Stimulated activated CD8-positive, alpha-beta memory T cell treated with anti-CD3 and anti-CD28 coated beads, Interleukin-4, amount 100 ng/mL, for 1 hour (primary cell): ENCODE measurements at places on chromosomes 4 and X.

DNA sequence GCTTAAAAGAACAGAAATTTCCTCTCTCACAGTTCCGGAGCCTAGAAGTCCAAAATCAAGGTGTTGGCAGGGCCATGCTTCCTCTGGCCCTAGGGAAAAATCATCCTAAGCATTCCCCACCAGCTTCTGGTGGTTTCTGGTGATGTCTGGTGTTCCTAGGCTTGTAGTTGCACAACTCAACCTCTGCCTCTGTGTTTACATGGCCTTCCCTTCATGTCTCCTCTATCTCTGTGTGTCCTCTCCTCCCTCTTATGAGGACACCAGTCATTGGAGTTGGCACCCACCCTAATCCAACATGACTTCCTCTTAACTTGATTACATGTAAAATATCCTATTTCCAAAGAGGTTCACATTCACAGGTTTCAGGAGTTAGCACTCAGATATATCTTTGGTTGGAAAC lies 15.4 kb downstream of the LRP2BP start:
- no peak for DNase-seq

DNA sequence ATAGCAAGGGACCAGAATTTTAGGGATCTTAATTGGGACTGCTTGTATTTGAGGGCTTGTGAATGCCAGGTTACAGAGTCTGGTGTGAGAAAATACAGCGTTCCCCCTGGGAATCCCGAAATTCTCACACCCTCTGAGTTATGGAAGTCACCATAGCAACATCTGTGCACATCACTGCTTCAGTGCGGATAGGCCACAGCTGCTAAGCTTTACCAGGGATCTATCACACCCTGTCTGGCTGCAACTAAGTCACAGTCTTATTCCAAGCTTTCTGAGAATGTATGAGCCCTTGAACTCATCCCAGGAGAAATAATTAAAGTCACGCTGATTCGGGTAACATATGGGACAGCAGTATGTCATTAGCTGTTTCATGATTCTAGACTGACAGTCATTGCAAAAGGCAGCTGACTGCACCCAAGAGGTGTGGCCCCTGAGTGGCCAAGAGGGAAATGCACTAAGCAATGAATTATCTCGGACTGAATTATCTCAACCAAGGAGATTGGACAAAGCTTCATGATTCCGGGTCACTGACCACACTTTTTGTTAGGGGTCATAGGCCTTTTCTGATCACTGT lies 46.7 kb upstream of the BTC start:
- DNase-seq: no peak

- no peak for DNase-seq
Observed at GRCh38 chr4:44985152-44985551, 258.8 kb upstream of the GNPDA2 start.

GRCh38 chr4:36322921-36323354 lies 41.5 kb downstream of the DTHD1 start:
- no peak for DNase-seq

GRCh38 chr4:69714086-69714485 lies 46.3 kb downstream of the SULT1B1 start:
- no peak for DNase-seq

DNA sequence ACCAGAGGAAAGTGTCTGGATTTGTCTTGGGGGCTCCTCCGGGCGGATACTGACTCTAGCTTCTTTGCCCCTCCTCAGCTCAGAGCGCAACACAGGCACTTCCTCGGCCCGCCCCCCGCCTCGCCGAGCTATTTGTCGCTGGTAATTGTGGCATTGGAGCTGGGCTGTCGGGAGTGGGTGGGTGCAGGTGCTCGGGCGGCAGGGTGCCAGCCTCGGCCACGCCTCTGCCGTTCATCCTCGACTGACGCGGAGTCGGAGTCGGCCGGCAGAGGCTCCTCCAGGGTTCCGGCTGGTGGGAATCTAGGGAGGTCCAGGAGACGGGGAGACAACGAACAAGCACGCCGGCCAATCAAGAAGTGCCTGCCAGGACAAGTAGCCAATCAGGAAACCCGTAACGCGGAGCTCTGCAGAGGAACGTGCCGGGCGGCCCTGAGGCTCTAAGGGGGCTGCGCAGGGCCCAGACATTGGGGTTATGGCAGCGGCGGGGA lies 3.9 kb upstream of the SYN1 start:
- no peak for DNase-seq

- DNase-seq: no peak
Observed at GRCh38 chr4:7411491-7411890, 23.2 kb downstream of the PSAPL1 start.

DNA sequence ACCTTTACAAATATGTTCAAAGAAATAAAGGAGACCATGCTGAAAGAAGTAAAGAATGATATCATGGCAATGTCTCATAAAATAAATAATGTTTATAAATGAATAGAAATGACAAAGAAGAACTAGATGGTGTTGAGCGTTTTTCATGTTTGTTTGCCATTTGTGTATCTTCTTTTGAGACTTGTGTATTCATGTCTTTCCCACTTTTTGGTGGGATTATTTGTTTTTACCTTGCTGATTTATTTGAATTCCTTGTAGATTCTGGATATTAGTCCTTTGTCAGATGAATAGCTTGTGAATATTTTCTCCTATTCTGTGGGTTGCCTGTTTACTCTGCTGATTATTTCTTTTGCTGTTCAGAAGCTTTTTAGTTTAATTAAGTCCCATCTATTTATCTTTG lies 732.4 kb downstream of the FAT4 start:
- no peak for DNase-seq

DNA sequence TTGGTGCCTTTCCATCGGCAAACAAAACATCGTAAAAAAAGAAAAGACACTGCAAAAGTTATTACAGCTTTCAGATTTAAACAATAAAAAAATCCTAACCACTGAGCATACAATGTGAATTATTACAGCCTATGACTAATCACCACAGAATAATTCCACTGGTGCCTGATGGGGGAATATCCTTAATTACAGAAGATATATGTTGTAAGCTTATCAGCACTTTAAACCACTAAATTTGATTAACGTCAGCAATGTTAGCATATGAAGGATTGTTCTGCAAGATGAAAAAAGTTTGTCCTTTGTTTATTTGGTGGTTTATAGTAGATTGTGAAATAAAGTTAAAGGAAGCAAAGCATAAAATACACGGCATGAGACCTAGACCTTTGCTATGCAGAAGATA lies 210.2 kb upstream of the ADAMTS3 start:
- DNase-seq: no peak

DNA sequence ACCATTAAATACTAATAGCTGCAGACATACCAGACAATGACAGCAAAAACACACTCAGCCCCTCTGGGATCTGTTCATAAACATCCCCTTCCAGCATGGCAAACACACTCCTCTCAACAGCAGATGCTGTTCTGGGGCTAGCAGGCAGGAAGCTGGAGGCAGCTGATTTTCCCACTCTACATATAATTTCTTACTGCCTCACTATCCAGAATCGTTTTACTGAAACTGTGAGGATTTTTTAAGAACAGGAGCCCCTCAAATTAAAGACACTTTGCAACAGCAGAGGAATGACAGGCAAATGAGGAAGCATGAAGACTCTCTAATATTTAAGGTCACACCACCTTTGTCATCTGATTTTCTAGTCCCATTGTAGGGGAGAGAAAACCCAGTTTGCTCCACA lies 2.2 kb downstream of the MAPK10 start:
- DNase-seq: no peak

DNA sequence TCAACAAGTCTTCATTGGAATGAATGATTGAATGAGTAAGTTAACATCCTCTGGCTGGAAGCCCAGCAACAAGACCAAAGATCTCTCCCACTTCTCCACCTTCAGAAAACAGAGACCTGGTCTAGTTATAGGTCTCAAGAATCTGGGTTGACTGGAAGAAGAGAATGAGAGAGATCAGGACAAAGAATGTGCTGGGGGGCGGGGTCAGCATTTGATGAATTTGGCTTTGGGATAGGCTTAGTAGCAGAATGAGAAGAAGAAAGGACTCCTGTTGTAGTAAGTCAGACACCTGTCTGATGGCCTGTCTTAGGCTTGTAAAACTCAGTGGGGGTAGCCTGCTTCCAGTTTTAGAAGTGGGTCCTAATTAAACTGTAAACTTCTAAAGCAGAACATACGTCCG lies 51.0 kb downstream of the TRIM2 start:
- no peak for DNase-seq

GRCh38 chr4:180558427-180558826 lies 1684.8 kb upstream of the TENM3 start:
- no peak for DNase-seq

GRCh38 chr4:107492566-107492965 lies 227.5 kb downstream of the PAPSS1 start:
- DNase-seq: no peak

GRCh38 chr4:156388826-156389225 lies 435.2 kb upstream of the CTSO start:
- DNase-seq: no peak

DNA sequence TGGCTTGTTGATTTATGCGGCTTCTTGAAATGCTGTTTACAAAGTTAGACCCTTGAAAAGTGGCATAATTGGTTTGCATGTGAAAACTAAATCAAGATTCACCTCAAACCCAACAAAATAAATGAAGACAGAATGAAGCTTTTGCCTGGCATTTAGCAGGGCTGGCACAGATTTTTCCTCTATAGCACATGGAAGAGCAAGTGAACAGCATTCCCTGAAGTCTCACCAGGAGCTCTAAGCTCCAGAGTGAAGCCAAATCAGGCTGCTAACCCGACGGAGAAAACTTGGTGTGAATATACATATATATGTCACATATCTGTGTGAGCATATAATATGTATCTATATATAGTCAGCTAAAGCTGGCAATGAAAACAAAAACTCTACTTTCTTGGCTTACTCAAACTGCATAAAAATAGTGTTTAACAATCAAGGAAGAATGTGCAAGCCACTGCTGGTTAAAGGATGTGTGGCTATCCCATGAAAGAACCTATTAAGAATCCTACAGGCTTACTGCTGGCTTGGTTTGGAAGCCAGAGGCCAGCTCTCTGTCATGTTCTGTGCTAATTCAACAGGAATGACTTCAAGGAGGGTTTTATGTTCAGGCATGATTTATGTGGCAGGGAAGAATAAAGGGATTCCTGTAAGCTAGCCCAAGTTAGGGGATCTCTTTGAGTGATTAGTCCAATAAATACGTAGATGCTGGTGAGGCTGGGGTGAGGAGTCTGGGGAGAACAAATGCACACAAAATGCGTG lies 69.9 kb downstream of the MFAP3L start:
- DNase-seq: no peak

- no peak for DNase-seq
Observed at GRCh38 chrX:84907324-84907968, 96.2 kb upstream of the APOOL start.

- DNase-seq: no peak
Observed at GRCh38 chr4:5988086-5988845, 30.0 kb downstream of the C4orf50 start.

DNA sequence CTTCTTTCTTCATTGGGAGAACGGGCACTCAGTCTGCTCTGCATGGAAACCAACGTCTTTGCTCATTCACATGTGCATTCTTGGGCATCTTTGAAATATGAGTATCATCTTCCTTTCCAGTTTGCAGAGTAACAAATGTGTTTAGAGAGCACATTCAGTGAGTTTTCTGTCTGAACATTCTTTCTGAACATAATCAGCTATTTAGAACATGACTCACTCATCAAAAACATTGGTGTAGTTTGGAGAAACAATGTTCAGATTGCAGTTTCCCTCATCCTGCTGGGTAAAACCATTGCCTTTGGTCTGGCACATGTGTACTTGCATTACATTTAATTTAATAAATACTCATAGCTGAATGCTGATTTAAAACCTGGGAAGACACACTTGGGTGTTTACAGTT lies 81.5 kb upstream of the F9 start:
- DNase-seq: no peak

- no peak for DNase-seq
Observed at GRCh38 chr4:169348541-169348940, 77.8 kb upstream of the SH3RF1 start.

DNA sequence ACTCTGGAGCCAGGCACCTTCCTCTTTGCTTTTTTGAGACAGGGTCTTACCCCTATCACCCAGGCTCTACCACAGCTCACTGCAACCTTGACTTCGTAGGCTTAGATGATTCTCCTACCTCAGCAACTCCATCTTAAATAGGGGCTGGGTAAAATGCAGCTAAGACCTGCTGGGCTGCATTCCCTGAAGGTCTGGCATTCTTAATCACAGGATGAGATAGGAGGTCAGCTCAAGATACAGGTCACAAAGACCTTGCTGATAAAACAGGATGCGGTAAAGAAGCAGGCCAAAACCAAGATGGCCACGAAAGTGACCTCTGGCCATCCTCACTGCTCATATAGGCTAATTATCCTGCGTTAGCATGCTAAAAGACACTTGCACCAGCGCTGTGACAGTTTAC lies 770.8 kb upstream of the PRKX start:
- no peak for DNase-seq

DNA sequence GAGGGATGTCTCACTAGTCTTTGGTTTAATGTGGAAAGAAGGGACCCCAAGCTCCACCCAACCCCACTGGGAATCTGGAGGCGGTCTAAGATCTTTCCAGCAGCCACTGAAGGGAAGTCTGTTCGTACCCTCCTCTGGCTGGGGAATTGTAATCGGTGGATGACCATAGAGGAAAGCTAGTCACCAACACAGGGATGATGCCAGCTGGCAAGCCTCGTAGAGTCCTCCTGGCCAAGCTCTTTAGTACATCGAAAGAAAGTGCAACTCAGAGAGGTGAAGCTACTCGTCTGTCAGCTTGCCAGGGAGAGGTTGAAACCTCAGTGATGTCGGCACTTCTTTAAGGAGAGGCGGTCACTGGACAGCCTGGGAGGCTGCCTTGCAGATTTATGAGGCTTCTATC lies 58.7 kb downstream of the MAMLD1 start:
- no peak for DNase-seq

GRCh38 chrX:50577326-50577725 lies 106.7 kb upstream of the DGKK start:
- DNase-seq: no peak

DNA sequence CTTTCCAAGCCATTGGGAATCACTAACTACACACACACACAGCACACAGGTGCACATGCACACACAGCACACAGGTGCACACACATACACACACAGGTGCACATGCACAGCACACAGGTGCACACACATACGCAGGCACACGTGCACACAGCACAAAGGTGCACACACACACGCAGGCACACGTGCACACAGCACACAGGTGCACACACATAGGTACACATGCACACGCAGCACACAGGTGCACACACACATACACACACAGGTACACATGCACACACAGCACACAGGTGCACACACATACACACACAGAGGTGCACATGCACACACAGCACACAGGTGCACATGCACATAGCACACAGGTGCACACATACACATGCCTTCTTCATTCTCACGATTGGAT lies 80.9 kb downstream of the HMX1 start:
- no peak for DNase-seq

DNA sequence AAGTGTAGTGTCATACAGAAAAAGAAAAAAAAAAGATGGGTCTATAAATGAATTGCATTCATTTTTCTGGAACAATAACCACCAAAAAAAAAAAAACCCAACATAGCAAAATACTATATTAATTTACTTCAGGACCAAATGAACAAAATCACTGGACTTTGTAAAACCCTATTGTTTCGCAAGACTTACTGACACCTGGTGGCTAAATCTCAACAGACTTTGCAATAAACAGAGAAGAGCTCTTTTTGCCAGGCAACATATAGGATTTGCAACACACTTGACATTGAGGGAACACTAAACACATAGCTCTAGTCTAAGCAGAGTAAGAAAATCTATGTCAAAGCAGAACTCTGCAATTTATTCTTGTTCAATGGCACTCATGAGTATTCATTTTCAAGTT lies 990.2 kb downstream of the STPG2 start:
- DNase-seq: no peak

GRCh38 chr4:83905952-83906351 lies 370.0 kb downstream of the GPAT3 start:
- DNase-seq: no peak

GRCh38 chr4:104206784-104207183 lies 287.9 kb downstream of the CXXC4 start:
- no peak for DNase-seq
